ENCODE measurements at places on chromosomes 2 and 18. TPM values are rescaled to one million over a fixed set of nuclear protein-coding genes. Genes with fewer than 3 reads are reported as not detected.

- DNase-seq: no peak
Measured at GRCh38 chr18:12468445-12468844, 60.7 kb downstream of the PRELID3A start.

- no peak for DNase-seq
Measured at GRCh38 chr2:191087311-191087710, 63.5 kb downstream of the STAT4 start.

DNA sequence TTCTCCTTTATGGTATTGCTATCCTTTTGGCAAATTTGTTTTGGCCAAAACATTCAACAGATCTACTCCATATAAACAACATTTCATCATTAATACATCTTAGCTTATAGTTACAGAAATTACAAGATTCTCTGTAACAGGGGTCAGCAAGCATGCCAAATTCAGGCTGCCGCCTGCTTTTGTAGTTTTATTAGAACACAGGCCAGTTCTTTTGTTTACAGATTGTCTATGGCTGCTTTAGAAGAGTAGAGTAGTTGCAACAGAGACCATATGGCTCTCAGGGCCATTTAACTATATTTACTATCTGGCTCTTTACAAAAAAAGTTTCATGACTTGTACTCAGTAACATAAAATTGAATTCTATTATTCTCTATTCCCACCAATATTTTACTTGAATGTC is 53.9 kb downstream of the LNPK start:
- no peak for DNase-seq

- DNase-seq: no peak
Measured at GRCh38 chr2:231001036-231001435, 5.1 kb downstream of the SPATA3 start.

TTC21B gene
- total RNA-seq: 15.5 TPM

GRCh38 chr2:239288951-239289511 is 111.8 kb downstream of the HDAC4 start:
- DNase-seq: no peak

- DNase-seq: no peak
Measured at GRCh38 chr2:95669441-95669991, 77.7 kb downstream of the TRIM43 start.

DCC gene
- total RNA-seq: not detected

PSMA8 gene
- not detected for total RNA-seq

CRYBA2 gene
- total RNA-seq: not detected

DNA sequence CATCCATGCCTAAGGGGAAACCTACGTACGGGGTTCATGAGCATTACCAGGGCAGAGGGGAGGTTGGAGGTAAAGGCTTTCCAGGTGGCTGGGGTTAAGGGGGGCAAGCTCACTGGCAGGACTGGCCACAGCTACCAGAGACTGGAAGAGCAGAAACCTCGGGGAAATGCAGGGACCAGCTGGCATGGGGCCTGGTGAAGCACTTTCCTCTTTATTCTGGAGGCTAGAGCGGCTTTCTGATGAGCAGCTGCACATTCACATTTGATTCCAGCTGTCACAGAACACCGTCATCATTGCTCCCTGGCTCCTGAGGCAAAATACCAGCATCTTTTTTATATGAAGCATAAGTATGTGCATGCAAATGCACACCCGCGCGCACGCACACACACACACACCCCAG is 28.7 kb upstream of the LRRC30 start:
- no peak for DNase-seq

GREB1 gene
- 7.8 TPM for total RNA-seq

RESP18 gene
- total RNA-seq: not detected

STPG4 gene
- not detected for total RNA-seq

GRCh38 chr2:198715302-198715835 is 742.4 kb downstream of the SATB2 start:
- DNase-seq: no peak

- no peak for DNase-seq
Measured at GRCh38 chr2:218188528-218188927, 21.8 kb upstream of the CXCR1 start.

GRCh38 chr2:1916881-1917280 is 172.6 kb upstream of the PXDN start:
- no peak for DNase-seq

LIMS3 gene
- 5.7 TPM for total RNA-seq
